ENCODE measurements at places on chromosomes 1 and 21.

DNA sequence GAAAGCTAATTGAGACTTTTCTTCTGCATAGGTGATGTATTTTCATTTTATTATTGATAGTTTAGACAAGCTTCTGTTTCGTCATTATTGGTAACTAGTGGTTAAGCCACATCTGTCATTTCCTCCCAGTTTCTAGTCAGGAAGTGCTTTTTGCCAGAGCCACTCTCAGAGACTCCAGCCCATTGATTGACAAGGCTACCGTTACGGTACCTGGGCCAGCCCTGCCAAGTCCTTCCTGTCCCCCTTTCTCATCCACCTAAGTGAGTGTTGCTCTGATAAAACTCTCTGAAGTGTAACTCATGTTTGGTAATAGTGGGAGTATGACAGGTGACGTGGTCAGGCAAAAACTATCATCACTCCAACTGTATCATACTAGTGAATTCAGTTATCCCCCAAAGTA lies 29.6 kb upstream of the AGL start:
- no peak for DNase-seq

- DNase-seq, result no peak
Measured at GRCh38 chr1:151510020-151510405, 1.2 kb upstream of the CGN start.

GRCh38 chr1:156640842-156641706 lies 843 bp upstream of the BCAN start:
- DNase-seq, result no peak

DNA sequence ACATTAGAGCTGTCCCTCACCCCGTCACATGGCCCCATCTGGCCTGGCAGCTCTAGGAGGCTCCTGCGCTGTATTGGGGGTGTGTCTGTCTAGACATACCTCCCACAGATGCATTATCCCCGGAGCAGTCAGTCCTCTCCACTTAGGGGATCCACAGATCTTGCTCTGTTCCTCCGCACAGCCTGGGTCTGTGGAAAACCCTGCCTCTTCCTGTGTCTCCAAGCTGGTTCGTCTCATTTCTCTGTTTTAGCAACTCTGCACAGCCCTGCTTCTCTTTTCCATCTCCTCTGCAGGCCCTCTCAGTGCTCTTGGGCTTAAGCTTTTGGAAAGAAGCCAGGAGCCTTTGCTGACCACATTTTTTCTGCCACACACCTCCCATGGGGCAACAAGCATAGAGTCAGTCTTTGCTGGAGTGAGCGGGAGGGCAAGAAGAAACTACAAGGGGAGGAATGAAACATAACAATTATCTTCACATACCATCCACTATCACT lies 241.5 kb downstream of the FOXD2 start:
- no peak for DNase-seq

DNA sequence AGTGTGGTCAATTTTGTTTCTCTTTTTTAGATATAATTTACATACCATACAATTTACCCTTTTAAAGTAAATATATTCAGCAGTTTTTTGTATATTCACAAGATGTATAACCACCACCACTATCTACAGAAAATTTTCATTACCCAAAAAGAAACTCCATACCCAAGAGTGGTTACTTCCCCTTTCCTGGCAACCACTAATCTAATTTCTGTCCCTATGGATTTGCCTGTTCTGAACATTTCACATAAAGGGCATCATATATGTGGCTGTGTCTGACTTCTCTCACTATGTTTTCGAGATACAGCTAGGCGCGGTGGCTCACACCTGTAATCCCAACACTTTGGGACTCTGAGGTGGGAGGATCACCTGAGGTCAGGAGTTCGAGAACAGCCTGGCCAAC lies 13.6 kb downstream of the PACC1 start:
- DNase-seq, result no peak

- no peak for DNase-seq
Measured at GRCh38 chr1:36016686-36017085, 67.2 kb upstream of the TEKT2 start.

DNA sequence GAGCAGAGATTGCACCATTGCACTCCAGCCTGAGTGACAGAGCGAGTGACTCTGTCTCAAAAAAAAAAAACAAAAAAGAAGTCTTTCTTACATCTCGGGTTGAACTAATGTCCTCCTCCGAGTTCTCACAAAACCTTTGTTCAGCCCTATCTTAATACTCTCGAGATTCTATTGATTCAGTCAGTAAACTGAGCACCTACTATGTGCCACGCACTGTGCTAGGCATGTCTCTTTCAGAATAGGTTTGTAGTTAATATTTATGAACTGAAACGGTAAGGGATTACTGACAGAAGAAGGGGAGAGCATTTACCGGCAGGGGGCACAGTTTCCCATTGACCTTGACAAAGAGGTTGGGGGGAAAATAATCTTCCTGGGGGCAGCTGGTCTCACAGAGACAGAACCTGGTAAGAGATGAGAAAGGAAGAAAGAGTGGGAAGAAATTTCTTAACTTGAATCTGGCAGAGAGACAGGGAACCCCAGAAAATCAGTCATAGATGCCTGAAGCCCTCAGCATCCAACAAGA lies 3.4 kb downstream of the PIAS3 start:
- no peak for DNase-seq

- DNase-seq, result no peak
Measured at GRCh38 chr1:7373876-7374562, 397.1 kb upstream of the VAMP3 start.

- peak; percentile 60 for DNase-seq
Measured at GRCh38 chr1:117735045-117735992, 129.5 kb downstream of the TENT5C start.

DNA sequence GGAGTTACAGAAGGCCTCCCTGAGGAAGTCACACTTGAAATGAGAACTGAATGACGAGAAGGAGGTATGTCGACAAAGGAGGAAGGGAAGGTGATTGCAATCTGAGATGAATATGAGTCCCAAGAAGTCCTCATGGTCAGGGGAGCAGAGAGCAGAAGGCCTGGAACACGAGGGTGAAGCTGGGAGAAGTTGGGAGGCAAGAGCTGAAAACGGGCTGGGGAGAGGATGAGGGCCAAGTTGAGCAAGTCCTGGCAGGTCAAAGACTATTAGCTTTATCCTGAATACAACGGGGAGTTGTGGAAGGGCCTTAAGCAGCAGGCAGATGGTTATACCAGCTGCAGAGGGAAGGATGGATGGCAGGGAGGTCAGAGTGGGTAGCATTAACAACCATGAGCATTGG lies 89.5 kb downstream of the KCNJ15 start:
- no peak for DNase-seq

- peak; percentile 2 for DNase-seq
Measured at GRCh38 chr1:51442198-51442597, 76.9 kb downstream of the EPS15 start.

DNA sequence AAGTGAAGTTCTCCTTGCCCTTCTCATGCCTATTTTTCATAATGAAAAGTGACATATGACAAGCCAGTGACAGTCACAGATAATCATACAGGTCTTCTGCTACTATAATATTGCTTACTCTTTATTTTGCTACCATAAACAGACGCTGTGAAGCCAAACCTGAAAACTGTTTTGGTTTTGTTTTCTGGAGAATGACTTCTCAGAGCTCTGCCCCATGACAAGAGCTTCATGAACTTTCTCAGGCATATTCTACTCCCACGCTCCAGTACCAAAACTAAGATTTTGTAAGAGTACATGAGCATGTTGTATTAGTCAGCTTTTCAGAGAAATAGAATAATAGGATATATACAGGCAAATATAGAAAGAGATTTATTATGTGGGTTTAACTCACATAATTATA lies 64.3 kb upstream of the VTCN1 start:
- no peak for DNase-seq

GRCh38 chr1:42745851-42746250 lies 5.8 kb upstream of the CLDN19 start:
- DNase-seq, result no peak

DNA sequence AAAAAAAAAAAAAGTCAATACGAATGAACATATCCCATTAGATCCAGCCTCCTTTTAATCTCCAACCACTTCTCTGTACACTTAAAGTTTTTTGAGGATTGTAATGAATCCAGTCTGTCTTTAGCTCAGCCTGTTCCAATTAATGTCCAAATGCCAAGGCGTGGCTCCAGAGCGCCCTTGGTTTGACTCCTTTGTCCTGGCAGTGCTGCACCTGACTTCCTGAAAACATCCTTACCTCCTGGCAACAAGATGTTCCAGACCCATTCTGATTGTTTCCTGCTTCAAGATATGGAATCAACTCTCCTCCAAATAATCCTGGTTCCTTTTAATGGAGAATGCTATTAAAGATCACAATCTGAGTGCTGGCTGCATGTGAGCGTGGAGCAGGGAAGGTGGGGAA lies 74.1 kb upstream of the FAM20B start:
- DNase-seq, result no peak

- no peak for DNase-seq
Measured at GRCh38 chr1:178966312-178966711, 59.4 kb upstream of the FAM20B start.
